Putamen (tissue), 1 donor: ENCODE measurements at places on chromosomes 3 and 15.

DNA sequence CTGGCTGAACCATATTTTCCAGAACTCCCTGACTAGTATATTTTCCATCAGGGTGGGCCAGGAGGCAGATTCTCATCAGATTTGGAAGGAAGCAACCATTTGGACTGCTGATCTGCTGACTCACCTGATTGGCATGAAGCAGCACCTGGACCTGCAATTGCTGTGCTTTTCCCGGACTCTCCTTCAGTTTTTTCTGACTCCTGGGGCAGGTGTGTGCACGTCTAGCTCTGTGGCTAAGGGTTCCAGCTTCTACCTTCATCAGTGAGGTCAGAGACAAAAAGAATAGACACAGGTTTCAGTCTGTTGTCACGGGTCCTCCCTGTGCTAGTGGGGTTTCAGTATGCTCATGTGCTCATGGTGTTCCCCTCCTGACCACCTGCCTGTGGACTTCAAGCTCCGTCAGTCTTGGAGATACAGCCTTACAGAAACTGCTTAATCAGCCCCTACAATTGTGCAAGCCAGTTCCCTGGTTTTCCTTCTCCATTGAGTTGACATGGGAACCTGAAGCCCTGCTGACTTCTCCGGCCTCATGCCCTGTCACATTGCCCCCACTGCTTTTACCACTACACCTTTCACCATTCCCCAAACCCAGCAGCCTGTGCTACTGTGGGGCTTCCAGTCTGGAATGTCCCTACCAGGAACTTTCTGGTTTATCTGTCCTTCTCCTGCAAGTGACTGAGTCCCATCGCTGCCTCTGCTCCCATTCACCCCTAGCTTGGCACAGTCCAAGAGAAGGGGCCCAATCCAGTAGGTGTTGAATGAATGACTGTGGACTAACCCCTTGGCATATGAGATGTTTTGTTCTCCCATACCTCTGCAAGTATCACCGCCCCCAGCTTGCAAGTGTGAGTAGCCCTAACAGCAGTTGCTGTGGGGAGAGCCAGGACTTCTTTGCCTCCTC is 31.7 kb downstream of the HMCES start:
- no peak for DNase-seq

GRCh38 chr3:55483196-55484095 is 3.7 kb downstream of the WNT5A start:
- no peak for DNase-seq

DNA sequence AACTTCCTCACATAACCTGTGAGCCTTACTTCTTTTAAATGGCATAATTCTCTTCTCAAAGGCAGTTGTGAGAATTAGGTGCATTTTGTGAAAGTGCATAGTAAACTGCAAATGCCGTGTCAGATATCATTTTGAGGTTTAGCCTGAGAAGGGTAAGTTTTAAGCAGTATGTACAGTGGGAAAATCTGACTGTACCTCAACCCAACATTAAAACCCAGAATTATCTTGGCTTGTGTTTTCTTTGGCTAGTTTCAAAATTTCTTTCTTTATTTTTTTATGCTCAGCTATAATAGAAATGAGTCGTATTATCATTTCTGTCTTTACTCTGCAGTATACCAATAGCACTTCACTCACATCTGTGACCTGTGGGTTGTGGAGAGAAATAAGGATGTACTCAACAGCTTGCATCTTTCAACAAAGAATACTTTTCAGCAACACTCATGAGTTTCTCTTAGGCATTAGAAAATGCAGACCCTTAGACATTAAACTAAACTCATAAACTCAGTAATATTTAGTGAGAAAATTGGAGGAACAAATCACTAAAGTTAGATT is 65.7 kb downstream of the RASA2 start:
- no peak for DNase-seq

DNA sequence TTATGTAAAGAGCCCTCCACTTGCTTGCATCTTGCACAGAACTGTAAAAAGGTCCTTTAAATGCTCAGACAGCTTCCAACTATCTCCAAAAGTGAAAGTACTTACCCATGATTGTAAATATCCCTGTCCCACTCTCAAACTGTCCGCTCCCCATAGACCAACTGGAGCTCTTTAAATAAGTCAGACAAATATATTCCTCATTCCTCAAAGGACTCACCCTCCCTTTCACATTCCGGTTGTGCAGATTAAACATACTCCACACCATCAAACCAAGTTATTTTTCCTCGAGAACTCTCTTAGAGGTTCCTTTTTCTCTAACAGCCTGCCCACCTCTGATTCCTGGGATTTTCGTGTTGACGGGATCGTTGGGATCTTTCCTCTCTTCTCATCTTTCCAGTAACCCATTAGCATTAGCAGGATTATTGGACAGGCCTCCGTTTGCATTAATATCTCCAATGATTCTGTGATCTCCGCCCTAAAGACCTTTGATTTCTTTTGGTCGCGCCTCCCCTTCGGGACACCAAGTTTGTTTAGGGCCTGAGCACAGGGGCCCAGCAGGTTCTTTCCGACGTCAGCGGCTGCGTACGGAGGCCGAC is 763 bp downstream of the GOLGB1 start:
- DNase-seq, result peak; percentile 56

- no peak for DNase-seq
Observed at GRCh38 chr3:141941093-141941492, 64.7 kb downstream of the ATP1B3 start.

DNA sequence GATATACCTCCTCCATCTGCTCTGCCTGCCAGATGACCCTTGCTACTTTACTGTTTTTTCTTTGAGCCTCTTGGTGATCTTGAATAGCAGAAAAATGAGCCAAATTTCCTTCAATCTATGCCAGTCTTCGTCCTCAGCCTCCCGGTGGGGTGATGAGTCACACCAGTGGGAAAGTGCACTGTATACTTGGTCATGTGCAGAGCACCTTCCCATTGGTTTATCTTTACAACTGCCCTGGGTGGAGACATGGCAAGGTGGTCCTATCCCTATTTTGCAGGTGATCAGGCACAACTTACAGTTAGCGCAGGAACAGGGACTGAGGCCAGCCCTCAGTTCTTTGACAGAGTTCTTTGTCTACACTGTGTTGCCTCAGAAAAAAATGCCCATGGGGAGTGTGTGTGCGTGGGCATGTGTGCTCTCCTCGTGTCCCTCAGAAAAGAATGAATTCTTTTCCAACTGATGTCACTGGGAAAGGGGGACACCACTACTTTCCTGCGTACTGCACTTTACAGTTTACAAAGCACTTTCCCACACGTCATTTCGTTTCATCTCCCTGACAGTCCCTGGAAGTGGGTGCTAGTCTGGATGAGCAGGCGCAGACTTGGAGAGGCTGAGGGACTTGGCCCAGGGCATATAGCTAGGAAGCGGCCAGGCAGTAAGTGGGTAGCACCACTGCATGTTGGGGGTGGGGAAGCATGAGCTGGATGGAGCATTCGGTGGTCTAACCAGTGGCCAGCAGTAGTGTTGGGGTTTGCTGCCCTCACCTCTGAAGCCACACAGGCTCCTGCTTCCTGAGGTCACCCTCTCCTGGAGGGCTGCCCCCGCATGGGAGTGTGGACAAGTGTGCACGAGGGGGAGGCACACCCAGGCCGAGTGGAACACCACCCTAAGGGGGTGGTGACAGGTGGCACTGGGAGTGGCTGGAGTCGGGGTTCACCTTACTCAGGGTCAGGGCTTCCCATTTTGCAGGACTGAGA is 24.1 kb downstream of the SMAD3 start:
- DNase-seq, result no peak

DNA sequence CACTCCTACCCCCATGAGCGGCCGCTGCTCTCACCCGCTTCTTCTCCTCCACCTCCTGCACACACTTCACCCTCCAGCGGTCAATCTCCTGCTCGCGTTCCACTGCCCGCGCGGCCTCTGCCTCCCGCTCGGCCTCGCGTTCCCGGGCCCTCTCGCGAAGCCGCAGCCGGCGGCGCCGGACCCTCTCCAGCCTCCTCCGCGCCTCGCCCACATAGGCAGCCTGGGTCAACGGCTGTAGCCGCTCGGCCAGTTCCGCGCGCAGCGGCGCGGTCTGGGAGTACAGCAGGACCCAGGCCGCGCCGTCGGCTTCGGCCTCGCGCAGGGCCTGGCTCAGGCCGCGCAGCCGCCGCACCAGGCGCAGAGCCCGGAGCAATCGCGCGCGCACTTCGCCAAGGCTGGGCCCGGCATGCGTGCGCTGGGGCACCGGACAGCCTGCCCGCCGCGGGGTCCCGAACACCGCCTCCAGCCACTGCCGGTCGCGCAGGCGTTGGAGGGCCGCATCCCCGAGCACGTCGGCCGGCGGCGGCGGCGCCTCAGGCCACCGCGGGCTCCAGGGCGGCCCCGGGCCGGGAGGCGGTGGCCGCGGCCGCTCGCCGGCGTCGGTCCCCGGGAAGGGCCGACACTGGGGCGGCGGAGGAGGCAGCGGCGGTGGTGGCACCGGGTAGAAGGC is 595 bp downstream of the PDCD7 start:
- peak; percentile 8 for DNase-seq

DNA sequence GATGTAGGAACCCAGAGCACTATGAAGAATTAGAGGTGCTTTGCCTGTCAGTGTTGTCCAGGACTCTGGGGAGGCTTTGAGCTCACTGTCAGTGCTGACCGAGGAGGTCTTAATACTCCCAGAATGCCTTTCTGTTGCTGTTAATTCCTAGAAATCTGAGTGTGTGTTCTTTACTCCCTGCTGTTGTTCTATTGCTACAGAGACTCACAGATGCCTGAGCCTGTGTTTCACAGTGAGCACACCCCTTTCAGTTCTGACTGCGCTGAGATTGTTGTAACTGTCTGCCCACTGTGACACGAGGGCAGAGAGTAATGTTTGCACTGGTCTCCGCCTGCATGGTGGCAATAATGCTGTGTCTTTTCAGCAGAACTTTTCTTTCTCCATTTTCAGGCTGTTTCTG is 162.9 kb downstream of the RYR3 start:
- DNase-seq, result no peak

DNA sequence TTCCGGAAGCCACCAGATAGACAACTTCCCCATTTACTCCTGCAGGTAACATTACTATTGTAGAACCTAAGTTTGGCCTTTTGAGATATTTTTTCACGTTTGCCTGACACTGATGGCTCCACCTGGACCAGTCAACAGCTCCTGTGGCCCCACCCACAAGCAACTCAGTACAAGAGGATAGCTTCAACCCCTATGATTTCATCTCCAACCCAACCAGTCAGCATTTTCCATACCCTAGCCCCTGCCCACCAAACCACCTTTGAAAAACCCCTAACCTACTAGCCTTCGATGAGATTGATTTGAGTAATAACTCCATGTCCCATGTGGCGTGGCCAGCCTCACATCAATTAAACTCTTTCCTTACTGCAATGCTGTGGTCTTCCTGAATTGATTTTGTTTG is 950 bp upstream of the EHHADH start:
- no peak for DNase-seq

GRCh38 chr3:82824491-82824890 is 1063.0 kb upstream of the GBE1 start:
- no peak for DNase-seq

GRCh38 chr3:4665197-4665596 is 172.0 kb downstream of the ITPR1 start:
- DNase-seq, result no peak

GRCh38 chr15:61748529-61748928 is 311.7 kb downstream of the VPS13C start:
- DNase-seq, result no peak

- no peak for DNase-seq
Observed at GRCh38 chr15:45670091-45670490, 35.3 kb downstream of the SQOR start.

- peak; percentile 49 for DNase-seq
Observed at GRCh38 chr3:100743535-100743934, 34.2 kb downstream of the TFG start.

DNA sequence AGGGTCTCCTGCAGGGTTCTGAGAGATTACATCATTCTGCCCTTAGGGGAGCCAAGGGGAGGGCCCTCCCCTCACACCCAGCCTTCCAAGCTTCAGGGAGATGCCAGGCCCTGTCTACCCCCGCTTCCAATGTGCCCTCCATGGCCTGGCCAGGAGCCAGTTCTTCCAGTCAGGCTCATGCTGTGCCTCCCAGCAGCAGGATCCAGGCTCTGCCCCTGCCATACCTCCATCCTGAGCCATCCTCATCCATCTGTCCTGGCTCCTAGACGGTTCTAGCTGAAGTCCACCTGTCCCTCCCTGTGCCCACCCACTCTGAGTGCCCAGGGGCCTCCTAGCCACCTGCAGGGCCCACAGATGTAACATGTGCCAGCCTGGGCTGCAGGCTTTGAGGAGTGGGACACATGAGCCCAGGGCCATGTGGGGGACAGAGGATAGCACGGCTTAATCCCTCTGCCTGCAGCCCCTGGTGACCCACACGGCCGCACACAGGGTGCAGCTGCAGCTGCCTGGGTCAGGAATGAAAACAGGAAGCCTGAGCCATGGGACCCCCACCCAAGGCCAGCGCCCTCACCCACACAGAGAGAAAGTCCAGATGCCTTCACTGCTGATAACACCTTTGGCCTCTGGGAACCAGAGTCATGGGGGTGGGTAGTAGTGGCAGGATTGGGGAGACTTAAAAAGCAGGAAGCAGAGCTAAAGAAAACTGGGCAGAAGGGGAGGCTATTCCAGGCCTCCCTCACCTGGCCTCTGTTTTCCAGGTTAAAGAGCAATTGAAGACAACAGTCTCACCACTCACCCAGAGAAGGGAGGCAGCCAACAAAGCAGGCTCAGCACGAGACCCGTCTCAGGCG is 11.8 kb downstream of the PLCD1 start:
- no peak for DNase-seq

DNA sequence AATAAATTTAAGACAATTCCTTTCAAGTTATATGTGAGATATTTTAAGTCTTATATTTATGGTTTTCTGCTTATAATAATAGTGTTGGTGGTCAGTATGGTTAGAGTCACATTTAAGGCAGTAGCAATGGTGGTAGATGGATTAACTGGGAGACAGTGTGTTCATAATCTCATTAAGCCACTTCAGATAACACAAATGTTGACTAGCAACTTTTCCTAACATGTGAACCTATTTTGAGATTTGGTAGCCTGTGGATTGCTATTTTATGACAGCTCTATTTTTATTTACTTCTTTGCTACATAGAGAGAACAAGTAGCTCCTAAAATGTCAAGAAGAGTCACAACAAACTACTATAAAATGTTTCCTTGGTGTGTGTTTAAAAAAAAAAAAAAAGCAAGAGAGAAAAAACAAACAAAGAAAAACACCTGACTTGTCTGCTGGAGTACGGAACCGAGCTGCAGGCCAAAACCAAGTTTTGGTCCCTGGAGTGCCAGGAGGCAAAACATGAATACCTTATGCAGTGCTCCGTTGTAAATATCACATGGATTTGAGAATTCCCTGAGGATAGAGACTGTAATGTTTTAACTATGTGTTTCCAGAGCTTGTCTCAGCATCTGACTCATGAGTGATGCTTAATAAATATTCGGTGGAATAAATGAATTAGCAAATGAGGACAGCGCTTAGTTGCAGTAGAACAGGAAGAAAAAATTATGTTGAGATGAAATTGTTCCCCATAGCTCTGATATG is 457.1 kb upstream of the ROBO2 start:
- DNase-seq, result no peak
